Lower lobe of right lung (tissue), 2 donors: ENCODE measurements at places on chromosomes 5 and 9. TPM values are rescaled to one million over a fixed set of nuclear protein-coding genes. Genes with fewer than 3 reads are reported as not detected.
A peak's percentile ranks its signal among the peaks of the same experiment; 100 is the strongest.

Gene MLANA
- not detected for total RNA-seq

GRCh38 chr9:4124266-4124665 is 175.6 kb downstream of the GLIS3 start:
- no peaks in the 10 kb centered on the region for H3K27me3 ChIP-seq
- no peaks in the 10 kb centered on the region for H3K36me3 ChIP-seq
- H3K4me3 ChIP-seq: no peak overlapping the region
- no peak for DNase-seq
- H3K4me1 ChIP-seq: no peaks in the 10 kb centered on the region
- H3K27ac ChIP-seq: no peak overlapping the region

DNA sequence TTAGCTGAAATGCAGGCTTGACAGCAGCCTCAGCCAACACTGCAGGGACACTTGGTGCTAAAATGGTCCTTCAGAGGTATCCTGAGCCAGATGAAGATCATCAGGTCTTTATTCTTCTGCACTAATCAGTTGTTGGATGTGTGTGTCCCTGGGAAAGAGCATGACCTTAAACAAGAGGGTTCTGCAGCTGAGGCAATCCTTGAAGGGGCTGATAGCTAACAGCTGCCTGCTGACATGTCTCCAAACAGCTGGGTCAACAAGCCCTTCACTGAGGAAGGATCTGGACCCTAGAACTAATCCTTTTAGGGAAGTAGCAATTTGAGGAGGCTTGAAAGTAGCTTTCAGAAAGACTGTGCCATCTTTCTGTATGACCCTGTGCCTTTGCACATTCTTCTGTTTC is 376.3 kb upstream of the ACTBL2 start:
- H3K36me3 ChIP-seq: no peaks in the 10 kb centered on the region
- no peak overlapping the region for H3K27ac ChIP-seq
- H3K27me3 ChIP-seq: no peaks in the 10 kb centered on the region
- no peak for DNase-seq
- no peak overlapping the region for H3K4me3 ChIP-seq
- no peaks in the 10 kb centered on the region for H3K4me1 ChIP-seq

DNA sequence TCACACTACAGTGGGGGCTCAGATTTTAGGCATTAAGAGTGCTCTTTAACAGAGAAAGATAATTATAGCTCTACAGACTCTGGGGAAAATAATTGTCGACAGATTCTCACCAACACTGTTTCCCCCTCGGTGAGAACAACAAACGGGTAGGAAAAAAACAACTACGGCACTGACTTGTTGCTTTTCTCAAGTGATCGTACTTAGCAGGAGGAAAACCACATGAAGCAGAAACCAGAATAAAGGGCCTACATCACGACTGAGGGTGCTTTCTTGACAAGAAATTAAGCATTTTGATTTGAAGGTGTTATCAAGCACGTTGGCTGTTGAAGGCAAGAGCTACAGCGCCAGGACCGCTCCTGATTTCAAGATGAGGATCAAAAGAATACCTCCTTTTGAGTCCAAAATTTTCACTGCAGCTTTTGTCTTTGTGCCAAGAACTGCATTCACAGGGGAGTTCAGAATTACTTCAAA is 27.2 kb upstream of the CER1 start:
- no peak for DNase-seq
- no peak overlapping the region for H3K27ac ChIP-seq
- H3K4me1 ChIP-seq: no peaks in the 10 kb centered on the region
- no peaks in the 10 kb centered on the region for H3K36me3 ChIP-seq

GRCh38 chr9:10917001-10917400 is 304.2 kb upstream of the PTPRD start:
- H3K4me3 ChIP-seq: no peak overlapping the region
- no peaks in the 10 kb centered on the region for H3K4me1 ChIP-seq
- no peak overlapping the region for H3K27ac ChIP-seq
- H3K27me3 ChIP-seq: no peaks in the 10 kb centered on the region

Gene FYB1
- 51.0 TPM for total RNA-seq

GRCh38 chr9:7212101-7212500 is 454.3 kb downstream of the KDM4C start:
- H3K4me3 ChIP-seq: no peak overlapping the region
- H3K27ac ChIP-seq: no peak overlapping the region
- no peak for DNase-seq
- no peaks in the 10 kb centered on the region for H3K36me3 ChIP-seq

- H3K4me1 ChIP-seq: peaks cover 38% of the 10 kb centered on the region
- H3K27ac ChIP-seq: no peak overlapping the region
- no peaks in the 10 kb centered on the region for H3K27me3 ChIP-seq
- DNase-seq: no peak
Measured at GRCh38 chr5:139062910-139063663, 135.1 kb downstream of the SIL1 start.

GRCh38 chr5:72598401-72599064 is 91.3 kb upstream of the ZNF366 start:
- H3K4me3 ChIP-seq: no peak overlapping the region
- DNase-seq: no peak
- peaks cover 28% of the 10 kb centered on the region for H3K4me1 ChIP-seq
- peak overlapping the region; percentile 53 for H3K27ac ChIP-seq
- no peaks in the 10 kb centered on the region for H3K36me3 ChIP-seq

DNA sequence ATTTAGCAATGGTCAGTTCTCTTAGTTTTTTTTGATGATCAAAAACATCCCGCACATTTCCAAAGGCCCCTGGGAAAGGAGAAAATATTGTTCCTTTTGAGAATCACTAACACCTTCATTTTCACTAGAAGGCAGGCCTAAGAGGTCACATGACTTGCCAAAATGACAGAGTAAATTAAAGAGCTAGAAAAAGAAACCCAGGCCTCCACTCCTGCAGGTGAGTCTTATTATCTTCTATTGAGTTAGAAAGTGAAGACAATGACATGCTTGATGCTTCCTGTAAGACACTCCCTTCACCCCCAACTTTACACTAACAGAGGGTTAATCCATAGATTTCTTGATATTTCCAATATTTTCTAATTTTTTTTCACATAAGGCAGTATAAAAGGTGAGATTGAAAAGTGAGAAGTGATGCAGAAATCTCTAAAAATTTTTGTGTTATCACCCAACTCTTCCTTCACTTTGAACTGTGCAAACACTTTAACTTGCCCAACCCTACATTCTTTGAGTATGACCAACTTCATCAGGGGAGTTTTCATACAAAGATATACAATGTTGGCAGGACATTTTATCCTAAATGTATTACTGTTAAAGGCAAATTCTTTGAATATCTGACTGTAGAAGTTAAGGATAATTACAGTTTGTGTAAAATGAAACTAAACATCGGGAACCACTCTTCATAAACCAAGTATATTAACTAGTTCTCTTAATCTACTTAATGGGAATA is 57.1 kb downstream of the SUB1 start:
- no peak overlapping the region for H3K4me3 ChIP-seq
- no peak overlapping the region for H3K27ac ChIP-seq
- no peaks in the 10 kb centered on the region for H3K4me1 ChIP-seq
- H3K36me3 ChIP-seq: no peaks in the 10 kb centered on the region
- H3K27me3 ChIP-seq: no peaks in the 10 kb centered on the region

Gene CCL21
- total RNA-seq: 138 TPM

- H3K27ac ChIP-seq: no peak overlapping the region
- H3K36me3 ChIP-seq: no peaks in the 10 kb centered on the region
- no peaks in the 10 kb centered on the region for H3K4me1 ChIP-seq
- H3K27me3 ChIP-seq: no peaks in the 10 kb centered on the region
- H3K4me3 ChIP-seq: no peak overlapping the region
Measured at GRCh38 chr5:110099572-110099971, 409.8 kb downstream of the MAN2A1 start.

Gene LRRC19
- 0.27 TPM for total RNA-seq

GRCh38 chr9:81683238-81683637 is 6.1 kb downstream of the TLE1 start:
- H3K27me3 ChIP-seq: no peaks in the 10 kb centered on the region
- peaks cover 44% of the 10 kb centered on the region for H3K4me1 ChIP-seq
- no peak overlapping the region for H3K27ac ChIP-seq

Gene CXCL14
- 42.4 TPM for total RNA-seq

DNA sequence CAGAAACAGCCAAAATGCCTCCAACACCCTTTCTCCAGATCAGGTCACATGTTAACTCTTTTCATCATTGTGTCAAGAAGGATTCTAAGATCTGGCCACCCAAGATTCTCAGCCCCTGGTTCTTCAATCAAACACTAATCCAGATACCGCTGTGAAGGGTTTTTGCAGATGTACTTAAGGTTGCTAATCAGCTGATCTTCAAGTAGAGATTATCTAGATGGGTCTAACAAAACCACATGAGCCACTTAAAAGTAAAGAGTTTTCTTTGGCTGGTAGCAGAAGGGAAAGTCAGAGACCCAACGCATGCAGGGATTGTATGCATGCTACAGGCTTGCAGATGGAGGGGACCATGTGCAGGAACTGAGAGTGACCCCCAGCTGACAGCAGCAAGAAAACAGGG is 267.9 kb downstream of the CDK5RAP2 start:
- H3K4me3 ChIP-seq: no peak overlapping the region
- H3K36me3 ChIP-seq: no peaks in the 10 kb centered on the region
- no peaks in the 10 kb centered on the region for H3K27me3 ChIP-seq
- H3K27ac ChIP-seq: no peak overlapping the region
- no peak for DNase-seq

- no peaks in the 10 kb centered on the region for H3K4me1 ChIP-seq
- no peak overlapping the region for H3K4me3 ChIP-seq
- H3K36me3 ChIP-seq: no peaks in the 10 kb centered on the region
- no peak for DNase-seq
- no peak overlapping the region for H3K27ac ChIP-seq
Measured at GRCh38 chr5:37774912-37775483, 64.8 kb downstream of the GDNF start.

DNA sequence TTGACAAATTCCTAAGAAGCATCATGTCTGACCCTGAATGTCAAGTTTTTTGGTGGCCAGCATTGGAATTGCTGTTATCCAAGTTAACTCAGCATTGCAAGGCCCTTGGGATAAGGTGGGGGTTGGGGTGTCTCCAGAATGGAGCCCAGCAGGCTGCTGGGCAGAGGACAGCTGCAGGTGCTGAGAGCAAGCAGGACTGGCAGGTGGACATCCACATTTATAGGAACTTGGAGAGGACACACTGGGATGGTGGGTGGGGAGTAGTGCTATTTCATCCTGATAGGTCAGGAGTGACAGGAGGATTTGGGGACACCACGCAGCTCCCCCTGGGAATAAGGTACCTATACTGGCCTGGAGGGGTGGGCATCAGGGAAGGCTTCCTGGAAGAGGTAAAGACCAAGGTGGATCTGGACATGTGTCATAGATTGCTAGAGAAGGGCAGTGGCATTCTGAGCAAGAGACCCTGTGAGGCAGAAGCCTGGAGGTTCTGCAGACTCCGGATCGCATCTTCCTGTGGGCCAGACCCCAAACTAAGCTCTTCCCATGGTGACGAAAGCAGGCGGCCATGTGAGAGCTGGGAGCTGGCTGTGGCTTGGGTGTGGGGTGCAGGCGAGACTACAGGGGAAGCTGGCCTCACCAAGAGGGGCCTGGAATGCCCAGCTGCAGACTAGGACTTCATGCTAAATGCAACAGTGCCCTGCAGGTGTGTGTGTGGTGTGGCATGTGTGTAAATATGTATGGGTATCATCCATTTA is 148.1 kb downstream of the RGS3 start:
- no peak overlapping the region for H3K27ac ChIP-seq
- no peak overlapping the region for H3K4me3 ChIP-seq
- H3K36me3 ChIP-seq: no peaks in the 10 kb centered on the region
- DNase-seq: no peak
- peaks cover 31% of the 10 kb centered on the region for H3K4me1 ChIP-seq

GRCh38 chr9:112526973-112527372 is 40.3 kb downstream of the KIAA1958 start:
- no peak for DNase-seq
- H3K4me1 ChIP-seq: no peaks in the 10 kb centered on the region
- H3K36me3 ChIP-seq: no peaks in the 10 kb centered on the region
- no peaks in the 10 kb centered on the region for H3K27me3 ChIP-seq
- no peak overlapping the region for H3K27ac ChIP-seq

DNA sequence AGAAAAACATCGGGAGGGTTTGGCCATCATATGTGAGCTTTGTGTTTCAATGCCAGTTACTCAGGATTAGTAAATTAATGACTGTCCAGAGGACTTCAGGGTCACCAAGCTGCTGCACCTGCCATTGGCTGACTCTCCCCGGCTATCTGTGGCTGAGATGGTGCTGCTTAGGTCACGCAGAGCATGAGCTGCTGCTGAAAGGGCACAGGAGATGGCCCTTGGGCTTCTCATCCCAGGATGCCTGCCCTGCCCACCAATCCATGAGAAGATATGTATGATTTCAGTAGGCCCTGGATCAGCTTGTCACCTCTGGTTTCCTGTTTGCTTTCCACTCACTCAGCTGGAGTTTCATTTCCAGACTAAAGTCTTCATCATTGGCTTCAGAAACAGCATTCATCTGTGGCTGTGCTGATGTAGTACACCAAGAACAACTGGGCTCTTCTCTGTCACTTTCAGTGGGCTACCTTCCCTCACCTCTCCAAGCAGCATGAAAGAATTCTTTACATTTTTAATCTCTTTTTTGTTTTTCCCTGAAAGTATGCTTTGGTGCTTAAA is 2.4 kb upstream of the CATSPER3 start:
- no peak overlapping the region for H3K27ac ChIP-seq
- H3K4me1 ChIP-seq: no peaks in the 10 kb centered on the region
- H3K36me3 ChIP-seq: peaks cover 37% of the 10 kb centered on the region
- H3K4me3 ChIP-seq: no peak overlapping the region
- DNase-seq: no peak

Gene PPP1R26
- 22.8 TPM for total RNA-seq

Gene SPATA9
- not detected for total RNA-seq
